Activated T-cell treated with anti-CD3 and anti-CD28 coated beads for 1 hour (primary cell): ENCODE measurements at places on chromosomes 12 and 14.

DNA sequence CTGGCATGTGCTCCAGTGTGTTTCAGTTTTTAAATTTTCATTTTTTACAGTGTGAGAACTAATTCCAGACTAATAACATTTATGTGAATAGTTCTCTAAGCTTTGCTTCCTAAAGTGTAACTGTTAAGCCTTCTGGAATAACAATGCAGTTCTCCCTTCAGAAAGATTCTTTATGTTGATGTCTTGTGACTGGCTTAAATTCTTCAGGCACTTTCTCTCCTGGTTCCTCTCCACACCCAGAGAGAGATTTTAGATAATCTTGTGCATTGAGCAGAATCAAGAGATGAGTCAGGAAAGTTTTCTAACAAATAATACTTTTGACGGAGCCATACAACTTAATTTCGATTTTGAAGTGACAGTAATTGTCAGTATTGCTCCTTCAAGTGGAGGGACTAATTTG lies 118.5 kb downstream of the RAD51B start:
- DNase-seq: no peak

- no peak for DNase-seq
These were observed 54.6 kb upstream of the USP44 start for GRCh38 chr12:95605875-95606274.

GRCh38 chr12:93759512-93760081 lies 82.4 kb downstream of the CRADD start:
- DNase-seq: no peak

DNA sequence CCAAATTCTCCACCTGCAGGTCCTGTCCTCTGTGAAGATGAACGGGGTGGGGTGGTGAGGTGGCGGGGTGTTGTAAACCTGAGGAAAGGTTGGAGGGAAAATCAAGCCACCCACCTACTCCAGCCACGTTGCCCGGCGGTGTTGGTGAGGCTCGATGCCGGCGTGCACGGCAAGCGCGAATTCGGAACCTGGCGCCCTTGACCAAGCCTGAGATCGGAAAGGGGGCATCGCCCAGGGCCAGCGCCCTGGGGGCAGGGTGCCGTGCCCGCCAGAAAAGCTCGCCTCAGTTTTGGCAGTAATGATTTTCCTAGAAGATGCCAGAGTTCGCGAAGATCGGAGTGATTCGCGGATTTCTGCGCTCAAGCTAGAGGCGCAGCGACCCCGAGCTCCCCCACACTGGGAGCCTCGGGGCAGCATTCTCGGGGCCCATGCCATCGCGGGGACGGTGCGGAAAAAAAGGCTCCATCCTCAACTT lies 817 bp downstream of the STXBP6 start:
- DNase-seq: no peak

- DNase-seq: no peak
These were observed 69.0 kb upstream of the WSCD2 start for GRCh38 chr12:108060067-108060466.

GRCh38 chr14:63454863-63455622 lies 88.1 kb downstream of the PPP2R5E start:
- DNase-seq: no peak

DNA sequence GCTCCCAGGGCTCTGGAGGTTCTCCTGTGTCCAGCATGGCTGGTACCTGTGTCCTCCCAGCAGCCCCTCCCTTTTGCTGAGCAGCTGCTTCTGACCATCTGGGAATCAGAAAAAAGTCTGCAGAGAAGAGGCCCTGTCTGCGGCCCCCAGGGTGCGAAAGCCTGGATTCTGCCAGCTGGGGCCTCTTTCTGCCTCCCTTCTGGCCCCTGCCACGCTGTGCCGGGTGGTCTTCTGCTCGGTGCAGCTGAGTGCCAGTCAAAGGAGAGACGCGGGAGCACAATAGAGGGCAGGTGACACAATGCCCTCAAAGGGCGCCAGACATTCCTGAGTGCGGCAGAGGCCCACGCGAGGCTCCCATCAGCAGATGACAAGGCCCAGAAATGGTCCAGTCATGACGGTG lies 12.6 kb downstream of the BTBD6 start:
- DNase-seq: no peak

DNA sequence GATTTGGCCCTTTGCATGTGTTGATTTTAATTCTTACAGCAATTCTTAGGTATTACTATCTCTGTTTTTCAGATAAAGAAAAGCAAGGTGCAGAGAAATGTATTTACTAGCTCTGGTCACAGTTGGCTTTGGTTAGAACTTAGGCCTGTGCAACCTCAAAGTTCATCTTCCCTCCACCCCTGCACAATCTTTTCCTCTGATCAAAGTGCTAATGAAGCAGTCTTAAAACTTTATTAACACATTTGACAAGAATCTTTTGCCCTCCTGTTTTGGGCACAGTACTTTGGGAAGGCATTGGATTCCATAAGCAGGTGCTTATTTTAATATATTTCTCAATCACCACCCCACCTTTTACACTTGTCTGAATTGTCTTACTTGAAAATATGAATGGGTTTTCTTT lies 2.7 kb downstream of the IRAK4 start:
- DNase-seq: no peak

DNA sequence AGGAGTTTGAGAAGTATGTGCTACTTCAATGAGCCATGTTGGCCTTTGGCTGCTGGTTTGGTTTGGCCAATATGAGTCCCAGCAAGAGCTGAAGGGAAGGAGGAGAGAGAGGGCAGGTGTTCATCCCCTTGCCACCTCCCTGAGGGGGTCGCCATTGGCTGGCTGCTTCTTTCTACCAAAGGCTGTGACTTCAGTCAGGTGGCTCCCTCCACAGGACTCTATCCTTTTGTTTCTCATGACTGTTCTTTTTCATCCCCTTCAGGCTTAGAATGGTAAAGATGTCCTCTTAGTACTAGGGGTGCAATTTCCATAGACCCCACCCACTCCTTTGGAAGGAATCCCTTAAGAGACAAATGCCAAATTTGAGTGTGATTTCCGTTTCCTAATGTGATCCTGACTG lies 31.2 kb upstream of the OTOGL start:
- no peak for DNase-seq

DNA sequence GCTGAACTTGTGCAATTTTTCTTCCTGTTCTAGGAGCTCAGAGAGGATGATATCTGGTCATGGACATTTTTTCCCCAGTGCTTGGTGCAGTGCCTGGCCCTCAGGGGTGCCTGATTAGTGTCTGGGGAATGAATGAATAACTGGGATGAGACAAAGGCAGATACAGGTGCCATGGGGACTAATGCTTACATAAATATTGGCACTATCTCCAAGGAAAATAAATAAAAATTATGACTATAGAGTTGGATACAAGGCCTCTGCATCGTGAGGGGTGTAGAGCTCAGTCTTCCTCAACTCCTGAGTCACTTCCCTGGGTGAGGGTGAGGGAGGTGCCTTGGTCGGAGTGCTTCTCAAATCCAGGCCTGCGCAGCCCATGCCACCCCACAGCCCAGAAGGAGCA lies 188.6 kb downstream of the KCNA5 start:
- no peak for DNase-seq

- no peak for DNase-seq
These were observed 9.0 kb upstream of the SLC25A21 start for GRCh38 chr14:37181441-37181840.

- DNase-seq: no peak
These were observed 1116.9 kb upstream of the TMEM132C start for GRCh38 chr12:127150028-127150427.

DNA sequence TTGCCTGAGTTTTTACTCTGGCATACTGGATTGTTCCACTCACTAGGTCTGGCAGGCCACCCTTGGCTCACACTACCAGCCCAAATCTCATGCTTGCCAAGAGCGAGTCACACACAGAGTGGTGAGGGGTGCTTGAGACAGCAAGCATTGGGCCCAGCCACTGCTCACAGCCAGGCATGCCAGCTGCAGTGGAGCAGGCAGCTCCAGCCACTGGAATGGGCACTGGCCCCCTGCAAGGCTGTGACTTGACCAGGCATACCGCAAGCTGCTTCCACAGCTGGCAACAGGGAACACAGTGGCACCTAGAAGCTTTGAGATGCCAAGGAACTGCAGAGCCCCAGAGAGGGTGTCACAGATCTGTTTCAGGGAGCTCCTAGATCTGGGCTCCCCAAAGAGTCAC lies 488.5 kb downstream of the LRFN5 start:
- DNase-seq: no peak

- no peak for DNase-seq
These were observed 21.4 kb downstream of the PACS2 start for GRCh38 chr14:105335735-105336476.

DNA sequence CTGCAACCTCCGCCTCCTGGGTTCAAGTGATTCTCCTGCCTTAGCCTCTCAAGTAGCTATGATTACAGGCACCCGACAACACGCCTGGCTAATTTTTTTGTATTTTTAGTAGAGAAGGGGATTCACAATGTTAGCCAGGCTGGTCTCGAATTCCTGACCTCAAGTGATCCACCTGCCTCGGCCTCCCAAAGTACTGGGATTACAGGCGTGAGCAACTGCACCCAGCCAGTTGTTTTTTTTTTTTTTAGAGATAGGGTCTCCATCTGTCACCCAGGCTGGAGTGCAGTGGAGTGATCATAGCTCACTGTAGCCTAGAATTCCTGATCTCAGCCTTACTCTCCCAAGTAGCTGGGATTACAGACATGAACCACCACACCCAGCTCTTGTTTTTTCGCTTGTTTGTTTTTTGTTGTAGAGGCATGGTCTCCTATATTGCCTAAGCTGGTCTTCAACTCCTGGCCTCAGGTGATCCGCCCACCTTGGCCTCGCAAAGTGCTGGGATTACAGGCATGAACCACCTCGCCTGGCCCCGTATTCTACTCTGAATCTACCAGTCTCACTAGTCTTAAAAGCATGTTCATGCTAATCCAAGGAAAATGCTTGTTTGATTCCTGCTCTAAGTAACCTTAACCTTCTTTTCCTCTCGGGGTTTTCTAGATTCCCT lies 31.7 kb upstream of the STRN3 start:
- no peak for DNase-seq

DNA sequence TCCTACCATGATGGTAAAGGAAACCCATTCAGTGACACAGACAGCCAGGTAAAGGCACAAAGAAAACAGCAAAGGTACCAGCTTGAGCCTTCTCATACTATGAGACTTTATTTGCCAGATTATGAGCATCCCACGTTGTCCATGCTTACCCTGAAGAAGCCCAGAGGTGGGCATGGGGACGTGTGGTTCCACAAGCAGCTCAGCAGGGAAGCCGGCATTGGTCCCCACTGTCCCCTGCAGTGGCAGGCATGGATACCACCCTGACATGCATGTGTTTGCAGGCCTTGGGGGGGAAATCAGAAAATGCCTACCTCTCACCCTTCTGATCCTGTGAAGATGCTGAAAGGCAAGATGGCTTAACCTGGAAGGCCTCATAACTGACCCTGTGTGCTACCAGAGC lies 183.1 kb downstream of the PIWIL1 start:
- DNase-seq: no peak

DNA sequence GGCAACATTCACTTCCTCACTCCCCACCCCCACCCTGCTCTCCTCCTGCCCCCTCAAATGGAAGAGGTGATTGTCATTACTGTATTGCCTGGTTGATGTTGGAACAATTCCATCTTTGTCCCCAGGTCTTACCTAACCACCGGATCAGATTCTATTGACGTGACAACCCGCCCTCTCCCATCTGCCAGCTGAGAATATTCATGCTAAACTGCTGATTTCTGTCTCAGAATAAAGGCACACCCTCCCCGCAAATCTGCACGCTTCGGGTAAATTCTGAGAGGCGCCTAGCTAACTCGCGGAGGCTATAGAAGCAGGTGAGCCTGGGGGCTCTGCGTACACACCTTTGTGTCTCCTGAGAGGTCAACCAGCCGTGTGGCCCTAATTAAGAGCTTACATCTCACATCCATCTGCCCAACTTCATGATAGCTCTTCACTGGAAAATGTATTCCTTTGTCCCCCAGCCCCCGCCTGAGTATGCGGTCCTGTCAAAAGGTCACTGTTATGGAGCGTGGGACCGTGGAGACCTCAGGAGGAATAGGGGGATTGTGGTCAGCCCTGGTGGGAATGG lies 1054.3 kb downstream of the VRK1 start:
- DNase-seq: no peak

- DNase-seq: no peak
These were observed 56.3 kb downstream of the SLC4A8 start for GRCh38 chr12:51480978-51481377.

- DNase-seq: no peak
These were observed 1.1 kb upstream of the MYH7 start for GRCh38 chr14:23436327-23437132.

- DNase-seq: no peak
These were observed 42.9 kb downstream of the WDR89 start for GRCh38 chr14:63598807-63599206.

GRCh38 chr12:107917912-107918800 lies 143.7 kb downstream of the ASCL4 start:
- DNase-seq: no peak

DNA sequence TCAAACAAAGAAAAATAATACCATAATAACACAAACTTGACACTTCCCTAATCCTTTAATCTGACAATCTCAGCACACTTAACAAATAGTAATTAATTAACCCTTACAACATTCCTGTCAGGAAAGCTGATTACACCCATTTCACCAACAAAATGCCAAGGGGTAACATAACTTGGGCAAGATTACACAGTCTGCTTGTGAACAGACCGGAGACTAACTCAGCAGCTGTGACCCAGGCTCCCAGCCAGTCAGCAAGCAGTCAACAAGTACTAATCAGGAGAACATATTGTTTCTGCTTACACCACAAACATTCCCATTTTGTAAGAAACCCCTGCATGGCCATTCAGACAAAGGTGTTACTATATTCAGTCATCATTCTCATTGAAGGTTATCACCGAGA lies 592.5 kb upstream of the FLRT2 start:
- no peak for DNase-seq

- no peak for DNase-seq
These were observed 9.2 kb downstream of the SOS2 start for GRCh38 chr14:50222055-50222613.

DNA sequence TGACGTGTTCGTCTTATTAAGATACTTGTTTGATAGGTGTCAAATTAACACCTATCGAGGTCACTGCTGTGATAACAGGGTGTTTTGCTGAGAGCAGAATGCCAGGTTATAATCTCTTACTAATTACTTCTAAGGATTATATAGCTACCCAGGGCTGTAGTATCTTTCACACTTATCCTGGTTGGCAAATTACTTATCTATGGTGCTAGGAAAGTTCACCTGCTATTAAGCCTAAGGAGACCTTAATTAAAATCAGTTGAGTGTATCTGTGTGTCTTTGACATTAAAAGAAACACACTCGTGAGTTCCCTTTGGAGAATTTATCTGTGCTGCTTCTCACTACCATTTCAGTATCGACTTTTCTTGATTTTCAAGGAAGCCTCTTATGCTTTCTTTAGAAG lies 301.6 kb upstream of the SLC16A7 start:
- DNase-seq: no peak

GRCh38 chr14:67492538-67492937 lies 4.0 kb upstream of the TMEM229B start:
- DNase-seq: no peak
